Pancreas (tissue), 10 donors: ENCODE measurements at places on chromosomes 3 and 15.

- no peak for DNase-seq
Observed at GRCh38 chr15:51499379-51499976, 123.1 kb downstream of the DMXL2 start.

- DNase-seq: no peak
Observed at GRCh38 chr3:136350132-136350531, 100.0 kb downstream of the PCCB start.

DNA sequence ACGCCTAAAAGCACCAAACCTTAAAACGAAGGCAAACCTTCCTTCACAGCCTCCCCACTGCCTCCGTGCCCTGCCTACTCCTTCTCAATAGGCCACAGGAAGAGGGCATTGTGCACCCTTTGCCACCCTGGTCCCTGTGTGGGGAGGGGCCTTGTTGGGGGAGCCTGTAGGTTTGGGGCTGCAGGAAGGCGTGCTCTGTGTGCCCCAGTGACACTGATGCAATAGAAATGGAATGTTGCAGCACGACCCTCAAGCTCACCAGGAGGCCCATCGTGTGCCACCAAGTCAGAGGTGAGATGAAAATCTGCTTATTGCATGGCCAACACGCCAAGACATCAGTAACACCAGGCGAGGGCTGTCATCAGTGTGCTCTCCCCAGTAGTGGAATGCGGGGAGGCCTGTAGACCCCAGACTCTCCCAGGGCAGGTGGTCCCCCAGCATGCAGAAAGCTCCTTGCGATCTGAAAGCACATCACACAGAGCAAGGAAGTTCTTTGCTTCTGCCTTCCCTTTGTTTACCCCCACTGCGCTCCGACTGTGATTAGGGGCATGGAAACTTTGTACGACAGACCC lies 86.2 kb downstream of the ASB7 start:
- DNase-seq: no peak

DNA sequence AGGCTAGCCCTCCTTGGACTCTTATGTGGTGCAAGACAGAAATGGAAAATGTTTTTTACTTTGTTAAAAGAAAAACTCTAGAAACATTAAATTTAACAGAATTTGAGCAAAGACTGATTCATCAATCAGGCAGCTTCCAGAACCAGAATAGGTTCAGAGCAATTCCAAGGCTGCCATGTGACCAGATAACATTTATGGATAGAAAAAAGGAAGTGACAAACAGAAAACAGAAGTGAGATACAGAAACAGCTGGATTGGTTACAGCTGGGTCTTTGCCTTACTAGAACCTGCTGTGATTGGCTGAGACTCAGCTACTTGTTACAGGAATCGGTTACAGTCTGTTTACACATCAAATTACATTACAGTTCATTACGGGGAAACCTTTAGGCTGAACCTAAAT lies 22.5 kb upstream of the OTOL1 start:
- no peak for DNase-seq

GRCh38 chr3:115162759-115163158 lies 15.7 kb upstream of the ZBTB20 start:
- no peak for DNase-seq

DNA sequence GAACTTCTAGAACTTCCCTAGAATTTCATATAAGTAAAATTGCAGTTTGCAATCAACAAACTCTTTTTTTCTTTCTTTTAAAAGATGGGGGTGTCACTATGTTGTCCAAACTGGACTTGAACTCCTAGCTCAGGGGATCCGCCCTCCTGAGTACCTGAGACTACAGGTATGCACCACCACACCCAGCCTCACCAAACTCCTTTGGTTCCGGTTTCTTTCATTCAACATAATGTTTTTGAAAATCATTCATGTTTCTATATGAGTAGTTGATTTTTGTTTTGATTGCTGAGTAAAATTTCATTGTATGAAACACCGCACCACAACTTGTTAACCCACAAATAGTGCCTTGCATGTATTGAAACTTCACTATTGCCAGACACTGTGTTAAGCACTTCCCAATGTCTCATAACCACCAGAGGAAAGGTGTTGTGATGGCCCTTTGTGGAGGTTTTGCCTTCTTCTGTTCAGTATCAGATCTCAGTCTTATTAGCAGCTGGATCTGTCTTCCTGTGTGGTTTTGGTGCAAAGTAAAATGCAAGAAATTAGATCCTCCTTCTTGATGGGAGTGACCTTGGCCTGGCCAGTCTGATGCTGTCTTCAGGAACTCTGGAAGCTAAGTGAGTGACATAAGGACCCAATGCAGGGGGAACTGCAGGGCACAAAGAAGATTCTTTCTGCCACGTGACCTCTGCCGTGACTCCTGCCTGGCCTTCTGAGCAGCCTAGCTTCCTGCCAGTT lies 78.8 kb upstream of the UBE2E1 start:
- DNase-seq: no peak

DNA sequence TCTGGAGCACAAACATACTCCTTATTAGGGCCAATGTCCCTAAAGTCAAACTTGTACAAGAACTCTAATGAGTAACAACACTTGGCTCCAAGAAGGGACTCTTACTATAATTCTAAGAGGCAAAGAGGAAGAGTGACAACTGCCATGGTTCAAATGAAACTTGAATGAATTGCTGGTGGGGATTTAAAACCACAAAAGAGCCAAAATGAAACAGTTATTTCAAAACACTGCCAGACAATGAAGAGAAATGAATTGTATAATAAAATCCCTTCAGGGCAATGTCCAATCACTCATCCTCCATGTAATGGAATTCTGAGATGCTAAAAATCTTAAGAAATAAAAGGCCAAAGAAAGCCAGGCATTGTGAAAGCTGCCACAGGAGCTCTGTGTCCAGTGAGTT lies 14.2 kb downstream of the THRB start:
- no peak for DNase-seq

GRCh38 chr3:158808697-158809096 lies 6.8 kb downstream of the MFSD1 start:
- no peak for DNase-seq

DNA sequence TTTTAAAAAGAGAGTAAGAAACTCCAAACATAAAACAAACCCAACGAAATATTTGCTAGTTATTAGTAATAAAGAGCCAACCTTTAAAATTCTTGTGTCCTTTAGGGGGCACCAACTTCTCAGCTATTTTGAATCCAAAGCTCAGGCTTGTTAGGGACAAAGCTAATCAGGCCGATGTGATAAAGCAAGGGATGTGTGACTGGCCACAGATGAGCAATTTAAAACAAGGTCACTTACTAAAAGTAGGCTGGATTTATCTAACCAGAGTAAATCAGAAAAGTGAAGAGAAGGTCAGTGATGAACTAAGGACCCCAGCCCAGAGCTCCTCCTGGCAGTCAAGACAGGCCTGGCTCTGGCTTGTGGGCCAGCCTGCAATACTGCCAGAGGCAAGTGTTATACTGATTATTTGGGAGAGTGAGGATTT lies 108.5 kb downstream of the CYP19A1 start:
- no peak for DNase-seq

GRCh38 chr15:61660579-61660978 lies 399.7 kb downstream of the VPS13C start:
- DNase-seq: no peak

- no peak for DNase-seq
Observed at GRCh38 chr15:101660005-101660404, 7.8 kb upstream of the TM2D3 start.

DNA sequence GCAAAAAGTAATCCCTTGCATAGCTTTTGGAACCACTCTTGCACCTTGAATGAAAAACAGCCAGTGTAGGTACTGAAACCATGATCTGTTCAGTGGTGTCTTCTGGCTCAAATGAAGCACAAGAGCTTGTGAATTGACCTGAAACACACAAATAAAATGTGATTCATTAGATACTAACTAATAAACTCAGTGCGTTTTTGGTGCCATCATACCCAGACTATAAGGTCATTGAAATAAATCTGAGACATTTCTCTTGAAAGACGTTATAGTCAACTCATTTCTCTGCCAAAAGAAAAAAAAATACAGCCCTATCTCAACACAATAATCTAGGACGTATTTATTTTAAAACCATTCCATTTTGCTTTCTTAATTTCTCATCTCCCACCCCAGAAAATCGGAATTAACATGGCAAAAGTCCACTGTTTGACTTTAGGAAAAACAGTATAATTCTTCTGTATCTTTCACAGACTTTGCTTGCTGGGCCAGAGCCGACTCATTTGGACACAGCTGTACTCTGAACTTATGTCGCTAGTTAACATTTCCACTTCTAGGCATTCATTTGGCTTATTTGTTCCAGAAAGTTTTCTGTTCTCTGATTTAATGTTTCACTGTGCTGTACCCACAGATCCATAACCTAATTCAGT lies 284.9 kb upstream of the TBL1XR1 start:
- no peak for DNase-seq

DNA sequence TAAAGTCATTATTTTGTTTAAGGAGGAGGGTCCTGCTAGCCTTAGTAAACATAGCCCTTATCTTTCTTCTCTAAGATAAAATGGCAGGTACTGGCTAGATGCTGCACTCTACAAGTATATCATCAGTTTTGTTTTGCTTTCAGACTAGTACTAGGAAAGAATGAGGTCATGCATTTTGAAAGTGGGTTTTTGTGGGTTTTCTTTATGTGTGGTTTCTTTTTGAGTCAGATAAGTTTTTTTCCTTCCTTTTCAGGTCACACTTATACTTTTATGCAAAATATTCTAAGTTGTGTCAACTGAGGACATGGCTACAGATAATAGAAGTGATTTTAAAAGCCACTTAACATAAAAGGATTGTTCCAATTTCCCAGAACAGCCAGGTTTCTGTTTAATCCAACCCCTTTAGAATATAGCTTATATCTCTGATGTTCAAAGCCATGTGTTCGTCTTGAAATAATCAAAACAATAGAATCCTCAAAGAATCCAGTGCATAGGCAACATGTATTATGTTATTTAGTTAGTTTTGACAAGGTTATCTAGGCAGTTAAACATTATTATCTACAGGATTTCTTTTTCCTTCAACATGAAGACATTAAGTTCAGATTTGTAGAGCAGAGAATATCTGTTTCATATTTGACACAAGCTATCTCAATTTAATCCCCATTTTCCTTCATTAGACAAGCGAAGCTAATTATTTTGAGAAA lies 406.2 kb downstream of the RBMS3 start:
- no peak for DNase-seq

DNA sequence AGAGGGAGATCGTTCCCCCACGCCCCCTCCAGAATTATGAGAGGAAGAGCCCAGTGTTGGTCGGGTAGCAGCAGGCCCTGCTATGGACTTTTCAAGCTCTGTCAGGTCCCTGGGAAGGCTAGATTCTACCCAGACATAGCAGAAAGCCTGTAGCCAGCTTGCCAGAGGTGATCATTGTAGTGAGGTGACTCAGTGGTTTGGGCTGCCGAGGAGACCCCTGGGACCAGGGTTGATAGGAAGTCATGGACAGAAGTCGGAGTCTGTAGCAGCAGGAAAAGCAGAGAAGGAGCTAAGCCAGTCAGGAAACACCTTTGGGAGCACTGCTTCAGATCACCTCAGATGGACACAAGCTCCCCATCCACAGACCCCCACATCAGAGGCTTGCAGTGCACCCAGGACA lies 67.7 kb downstream of the CCNL1 start:
- no peak for DNase-seq

DNA sequence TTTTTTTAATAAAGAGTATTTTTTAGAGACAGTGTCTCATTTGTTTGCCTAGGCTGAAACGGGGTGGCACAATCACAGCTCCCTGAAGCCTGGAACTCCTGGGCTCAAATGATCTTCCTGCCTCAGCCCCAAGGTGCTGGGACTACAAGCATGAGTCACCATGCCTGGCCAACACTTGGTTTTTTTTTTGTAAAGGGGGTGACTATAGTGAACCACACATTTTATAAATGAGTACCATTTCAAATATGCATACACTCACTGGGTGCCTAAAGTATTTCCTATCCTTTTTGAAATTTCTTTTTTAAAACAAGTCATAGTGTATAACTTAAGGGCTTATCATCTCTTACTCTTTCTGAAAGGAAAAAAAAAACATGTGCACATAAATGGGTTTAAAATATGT lies 325.2 kb upstream of the MEIS2 start:
- DNase-seq: no peak

DNA sequence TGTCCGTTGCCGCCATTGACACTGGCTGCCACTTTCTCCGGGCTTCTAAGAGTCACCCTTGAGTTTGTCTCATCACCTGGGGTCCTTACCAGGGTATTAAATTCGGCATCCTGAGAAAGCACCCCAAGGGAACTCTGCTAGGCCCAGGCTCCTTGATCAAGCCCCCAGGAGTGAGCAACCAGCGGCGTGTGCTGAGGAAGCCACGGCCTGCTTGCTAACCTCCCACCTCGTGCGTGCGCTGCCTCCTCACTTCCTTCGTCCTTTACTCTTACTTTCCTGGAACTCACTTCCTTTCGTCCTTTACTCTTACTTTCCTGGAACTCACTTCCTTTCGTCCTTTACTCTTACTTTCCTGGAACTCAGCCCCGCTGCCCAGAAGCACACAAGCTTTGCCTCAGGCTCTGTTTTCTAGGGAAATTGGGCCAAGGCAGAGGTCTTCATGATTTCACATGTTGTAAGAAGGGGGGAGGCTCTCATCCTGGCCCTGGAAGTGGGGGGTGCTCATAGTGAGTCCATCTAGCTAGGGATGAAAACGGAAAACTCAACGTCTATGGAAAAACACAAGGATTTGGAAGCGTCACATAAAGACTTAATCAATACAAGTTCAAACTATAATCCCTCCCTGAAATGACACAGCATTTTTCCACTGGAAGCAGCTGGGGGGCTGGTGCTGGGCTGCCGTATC lies 36.7 kb upstream of the BDH1 start:
- no peak for DNase-seq

DNA sequence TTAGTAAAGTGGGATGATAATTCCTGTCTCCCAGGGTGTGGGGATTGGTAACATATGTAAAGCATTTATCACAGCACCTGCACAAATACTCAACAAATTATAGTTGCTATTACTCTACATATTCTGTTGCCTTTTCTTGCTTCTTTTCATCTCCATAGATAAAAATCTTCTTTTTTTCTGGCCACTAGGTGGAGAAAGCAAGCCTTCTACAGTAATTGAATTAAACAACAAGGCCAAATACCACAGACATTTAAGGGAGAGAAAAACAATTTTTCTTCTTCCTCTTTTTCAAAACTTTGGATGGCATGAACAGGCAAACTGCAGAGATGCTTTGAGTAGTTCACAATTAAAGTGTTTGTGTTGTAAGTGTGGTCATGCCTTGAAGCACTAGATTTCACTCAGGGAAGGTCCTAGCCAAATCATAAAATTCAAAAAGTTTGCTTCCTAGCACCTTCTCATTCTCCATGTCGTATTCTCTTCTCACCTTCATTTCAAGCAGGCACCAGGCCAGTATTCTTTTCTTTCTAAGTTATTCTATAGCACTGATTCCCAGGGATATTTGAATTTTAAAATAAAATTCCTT lies 493.4 kb upstream of the TGFBR2 start:
- no peak for DNase-seq

- DNase-seq: no peak
Observed at GRCh38 chr3:154971771-154972326, 108.3 kb upstream of the MME start.

- no peak for DNase-seq
Observed at GRCh38 chr15:63597038-63597790, at the start of gene FBXL22. Gene FBXL22 (plus strand): TSS chr15:63597387. CDS start chr15:63597393, 6 bp downstream.

GRCh38 chr15:77426377-77426776 lies 5.7 kb downstream of the HMG20A start:
- no peak for DNase-seq
